ENCODE measurements at places on chromosomes 11 and 22. TPM values are rescaled to one million over a fixed set of nuclear protein-coding genes. Genes with fewer than 3 reads are reported as not detected.

- DNase-seq: no peak
Observed at GRCh38 chr11:11022125-11022730, 164.4 kb upstream of the ZBED5 start.

GRCh38 chr11:114215871-114216795 lies 80.1 kb upstream of the NNMT start:
- DNase-seq: no peak

- DNase-seq: no peak
Observed at GRCh38 chr11:85299258-85299942, 327.7 kb downstream of the DLG2 start.

DNA sequence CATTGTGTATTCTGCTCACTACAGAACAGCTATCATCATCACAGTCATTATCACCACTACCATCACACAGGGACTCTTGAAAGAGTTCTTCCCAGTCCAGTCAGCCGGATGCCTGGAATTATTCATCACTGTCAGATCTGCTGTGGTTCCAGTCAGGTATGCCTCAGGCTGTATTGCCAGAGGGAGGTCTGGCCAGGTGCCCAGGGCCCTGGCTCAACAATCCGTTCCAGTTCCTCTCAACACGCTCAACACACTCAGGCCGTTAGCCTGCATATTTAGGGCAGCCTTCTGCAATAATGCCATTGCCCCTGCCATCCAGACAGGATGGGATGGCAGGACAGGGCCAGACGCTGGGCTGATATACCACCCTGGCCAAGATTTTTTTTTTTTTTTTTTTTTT lies 28.6 kb upstream of the RASL10A start:
- no peak for DNase-seq

DNA sequence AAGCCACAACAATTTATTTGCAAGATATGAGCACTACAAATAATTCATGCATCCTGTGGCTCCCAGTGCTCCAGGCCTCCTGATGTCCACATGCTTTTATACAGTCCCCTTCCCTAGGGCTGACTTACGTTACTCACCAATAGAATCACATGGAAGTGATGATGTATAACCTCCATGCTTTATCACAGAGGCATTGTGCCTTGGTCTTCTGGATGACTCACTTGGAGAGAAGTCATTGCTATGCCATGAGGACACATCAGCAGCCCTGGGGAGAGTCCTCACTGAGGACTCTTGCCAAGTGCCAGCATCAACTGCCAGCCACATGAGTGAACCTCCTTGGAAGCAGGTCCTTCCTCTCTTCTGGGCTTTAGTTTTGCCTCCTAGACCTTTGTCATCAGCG lies 22.0 kb upstream of the IGSF9B start:
- no peak for DNase-seq

GRCh38 chr11:18495703-18496102 lies 31.0 kb downstream of the TSG101 start:
- DNase-seq: no peak

- peak; percentile 76 for DNase-seq
Observed at GRCh38 chr11:69215784-69216415, 60.2 kb downstream of the SMIM38 start.

DNA sequence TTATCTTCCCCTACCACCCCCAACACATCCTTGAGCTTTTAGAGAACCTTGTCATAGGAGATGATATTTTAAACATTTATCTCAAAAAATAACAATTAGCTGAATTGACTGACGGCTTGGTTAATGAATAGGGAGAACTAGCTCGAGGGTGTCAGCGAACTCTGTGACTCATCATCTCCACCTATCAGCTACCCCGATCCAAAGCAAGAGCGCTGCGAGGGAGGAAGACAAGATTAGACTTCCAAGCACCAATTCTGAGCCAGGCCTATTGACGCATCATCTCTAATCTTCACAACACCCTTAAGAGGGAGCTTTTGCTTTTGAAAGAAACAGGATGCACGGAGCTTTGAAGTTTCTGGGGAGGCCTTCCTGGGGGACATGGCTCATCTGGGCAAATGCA lies 51.0 kb upstream of the GALNT18 start:
- DNase-seq: no peak

The SLC22A8 gene
- not detected for total RNA-seq

The NEFH gene
- 4.2 TPM for total RNA-seq
